ENCODE measurements at places on chromosomes 12 and 14.
A peak's percentile ranks its signal among the peaks of the same experiment; 100 is the strongest.

DNA sequence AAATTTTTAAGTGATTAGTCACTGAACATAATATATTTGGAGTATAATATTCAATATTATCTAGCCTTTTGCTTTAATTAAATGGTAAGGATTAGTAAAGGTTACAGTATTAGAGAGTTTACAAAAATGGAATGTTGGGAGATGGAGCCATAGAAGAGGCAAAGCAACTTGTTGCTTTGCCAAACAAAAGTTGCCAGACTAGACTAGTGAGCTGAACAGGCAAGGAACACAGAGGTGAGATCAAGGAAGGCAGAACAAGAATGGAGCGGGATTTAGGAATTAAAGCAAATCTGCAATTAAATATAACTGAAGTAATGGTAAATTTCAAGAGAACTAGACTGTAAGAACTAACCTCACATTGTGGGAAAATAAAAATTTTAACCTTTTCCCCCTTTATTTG lies 5.1 kb downstream of the ARF6 start:
- no peak for DNase-seq

- no peak for DNase-seq
Measured at GRCh38 chr14:83883732-83884131, 1646.2 kb upstream of the FLRT2 start.

DNA sequence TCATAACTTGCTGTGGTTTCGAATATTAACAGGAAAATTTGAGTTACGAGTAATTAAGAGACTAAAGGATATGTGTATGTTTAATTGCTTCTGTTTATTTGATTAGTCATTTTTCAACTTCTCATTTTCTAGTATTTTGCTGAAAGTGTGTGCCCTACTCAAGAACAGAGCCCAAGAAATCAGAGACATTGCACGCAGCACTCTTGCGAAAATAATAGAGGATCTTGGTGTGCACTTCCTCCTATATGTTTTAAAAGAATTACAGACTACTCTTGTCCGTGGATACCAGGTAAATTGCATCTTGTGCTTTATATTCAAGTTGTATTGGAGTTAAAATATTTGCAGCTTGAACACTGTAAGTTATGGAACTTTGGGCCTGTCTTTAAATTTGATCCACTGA lies 50.8 kb downstream of the ARL1 start:
- no peak for DNase-seq

DNA sequence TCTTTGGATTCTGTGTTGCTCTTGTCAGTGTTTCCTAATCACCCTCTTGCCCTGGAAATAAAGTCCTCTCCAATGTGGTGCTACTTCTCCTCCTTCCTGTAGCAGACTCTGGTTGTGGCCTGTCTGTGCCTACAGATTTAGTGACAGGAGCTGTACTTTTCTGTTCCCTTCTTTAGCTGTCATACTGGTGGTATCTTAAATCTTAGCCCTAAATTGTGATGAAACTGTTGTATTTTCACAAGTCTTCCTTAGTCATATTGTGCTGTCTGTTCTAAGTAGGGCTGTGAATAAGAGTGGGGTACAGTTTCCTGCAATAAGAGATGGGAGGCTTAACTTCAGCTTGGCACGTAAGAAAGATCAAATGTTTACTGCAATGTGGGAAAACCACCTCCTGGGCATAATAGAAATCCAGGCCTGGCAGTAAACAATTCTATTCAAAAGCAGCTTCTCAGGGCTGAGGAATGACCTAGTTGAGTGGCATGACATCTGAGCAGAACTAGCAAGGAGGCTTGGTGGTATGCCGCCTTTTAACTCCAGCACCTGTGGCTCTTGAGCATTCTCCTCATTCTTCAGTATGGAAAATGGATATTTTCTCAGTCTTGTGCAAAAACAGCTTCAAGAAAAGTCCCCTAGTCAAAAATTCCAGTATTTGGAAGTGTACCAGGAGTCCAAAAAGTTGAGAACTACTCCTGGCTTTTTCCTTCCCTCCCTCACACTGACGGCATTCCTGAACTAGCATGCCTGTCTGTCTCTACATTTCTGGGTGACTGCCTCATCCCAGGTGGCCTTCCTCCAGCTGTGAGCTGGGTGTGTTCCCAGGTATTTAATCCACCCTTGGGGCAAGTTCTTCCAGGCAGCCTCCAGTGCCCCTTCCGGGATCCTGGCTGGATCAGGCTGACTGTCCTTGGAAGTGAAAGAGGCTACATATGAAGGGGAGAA lies 19.5 kb downstream of the ANO6 start:
- peak; percentile 29 for DNase-seq

DNA sequence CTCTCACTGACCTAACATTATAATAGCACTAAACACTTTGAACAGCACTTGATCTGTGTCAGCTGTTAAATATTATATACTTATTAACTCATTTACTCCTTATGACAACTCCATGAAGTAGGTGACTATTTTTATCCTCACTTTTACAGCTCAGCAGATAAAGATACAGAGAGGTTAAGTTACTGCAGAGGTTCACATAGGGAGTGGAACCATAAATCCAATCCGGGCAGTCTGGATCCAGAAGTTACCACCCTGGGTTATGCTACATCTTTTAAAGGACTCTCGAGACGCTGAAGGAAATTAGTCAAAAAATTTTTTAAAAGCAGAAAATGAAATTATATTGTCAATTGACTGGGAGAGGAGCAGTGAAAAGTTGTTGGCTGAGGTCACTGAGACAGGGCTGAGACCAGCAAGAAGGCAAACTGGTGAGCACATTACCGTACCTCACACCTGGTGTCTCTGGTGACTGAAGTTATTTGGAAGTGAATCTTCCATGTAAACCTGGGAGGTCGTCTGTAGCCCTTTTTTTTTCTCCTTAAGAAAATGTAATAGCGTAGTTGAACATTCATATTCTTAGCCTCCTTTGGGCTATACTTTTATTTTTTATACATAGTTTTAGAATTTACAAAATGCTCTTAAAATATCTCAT lies 1.2 kb upstream of the RIMKLB start:
- no peak for DNase-seq

GRCh38 chr12:29617407-29617803 lies 119.9 kb upstream of the OVCH1 start:
- DNase-seq, result no peak

- DNase-seq, result no peak
Measured at GRCh38 chr12:27198036-27198435, 46.0 kb upstream of the STK38L start.

GRCh38 chr14:99479906-99480869 lies at the start of gene SETD3:
TSS of gene SETD3 (minus strand) at chr14:99480859. CDS start at chr14:99465805, 15,054 bp downstream.
- peak; percentile 61 for DNase-seq

DNA sequence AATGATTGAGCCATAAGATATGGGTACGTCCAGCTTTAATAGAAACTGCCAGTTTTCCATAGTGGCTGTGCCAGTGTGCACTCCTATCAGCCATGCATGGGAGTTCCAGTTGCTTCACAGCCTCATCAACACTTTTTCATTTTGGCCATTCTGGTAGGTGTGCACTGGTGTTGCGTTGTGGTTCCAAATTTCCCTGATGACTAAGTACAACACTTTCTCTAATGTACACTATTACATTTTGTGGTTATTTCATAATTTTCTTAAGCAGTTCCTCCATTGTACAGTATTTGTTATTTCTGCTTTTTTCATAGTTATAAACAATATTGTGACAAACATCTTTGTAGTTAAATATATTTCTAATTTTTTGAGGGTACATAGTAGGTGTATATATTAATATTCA lies 21.5 kb upstream of the OAS1 start:
- DNase-seq, result no peak

GRCh38 chr12:122137229-122137628 lies 36.8 kb downstream of the IL31 start:
- no peak for DNase-seq

GRCh38 chr12:53179687-53180219 lies 769 bp upstream of the ZNF740 start:
- no peak for DNase-seq

DNA sequence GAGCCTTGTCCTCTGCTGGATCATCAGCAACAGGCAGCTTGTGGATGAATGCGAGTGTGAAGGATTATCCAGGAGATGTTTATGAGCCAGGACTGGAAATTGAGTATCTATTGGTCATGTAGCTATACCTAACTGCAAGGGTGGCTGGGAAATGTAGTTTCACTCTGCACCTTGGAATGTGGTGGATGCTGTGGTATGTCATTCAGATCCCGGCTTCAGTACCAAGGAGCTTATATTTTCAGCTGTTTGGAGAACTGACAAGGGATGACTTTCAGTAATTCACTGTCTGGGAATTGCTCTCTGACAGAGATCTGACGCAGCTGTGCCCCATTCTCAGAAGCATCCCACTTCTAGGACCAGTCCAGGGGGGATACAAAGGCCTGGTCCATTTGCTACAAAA lies 792.3 kb upstream of the NOVA1 start:
- DNase-seq, result no peak

DNA sequence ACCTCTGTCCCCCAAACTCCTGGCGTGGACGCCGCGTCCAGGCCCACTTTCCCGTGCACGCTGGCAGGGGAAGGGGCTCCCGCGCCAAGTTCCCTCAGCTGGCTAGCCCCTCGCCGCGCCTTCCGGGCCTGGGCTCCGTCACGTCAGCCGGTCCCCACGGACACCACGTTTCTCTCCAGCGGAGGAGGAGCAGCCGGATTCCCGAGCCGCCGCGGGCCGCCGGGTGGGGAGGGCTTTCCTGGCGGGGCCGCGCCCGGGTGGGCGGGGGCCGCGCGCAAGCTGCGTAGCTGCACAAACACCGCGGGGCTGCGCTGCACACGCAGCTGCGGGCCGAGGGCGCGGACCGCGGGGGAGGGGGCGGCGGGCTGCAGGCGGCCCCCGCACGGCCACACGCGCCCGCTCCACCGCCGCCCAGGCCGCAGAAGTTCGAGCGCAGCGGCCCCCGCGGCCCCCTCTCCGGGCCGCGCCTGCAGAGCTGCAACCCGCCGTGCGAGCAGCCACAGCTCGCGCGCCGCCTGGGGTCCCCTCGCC lies 45.1 kb upstream of the PNMA1 start:
- peak; percentile 85 for DNase-seq

DNA sequence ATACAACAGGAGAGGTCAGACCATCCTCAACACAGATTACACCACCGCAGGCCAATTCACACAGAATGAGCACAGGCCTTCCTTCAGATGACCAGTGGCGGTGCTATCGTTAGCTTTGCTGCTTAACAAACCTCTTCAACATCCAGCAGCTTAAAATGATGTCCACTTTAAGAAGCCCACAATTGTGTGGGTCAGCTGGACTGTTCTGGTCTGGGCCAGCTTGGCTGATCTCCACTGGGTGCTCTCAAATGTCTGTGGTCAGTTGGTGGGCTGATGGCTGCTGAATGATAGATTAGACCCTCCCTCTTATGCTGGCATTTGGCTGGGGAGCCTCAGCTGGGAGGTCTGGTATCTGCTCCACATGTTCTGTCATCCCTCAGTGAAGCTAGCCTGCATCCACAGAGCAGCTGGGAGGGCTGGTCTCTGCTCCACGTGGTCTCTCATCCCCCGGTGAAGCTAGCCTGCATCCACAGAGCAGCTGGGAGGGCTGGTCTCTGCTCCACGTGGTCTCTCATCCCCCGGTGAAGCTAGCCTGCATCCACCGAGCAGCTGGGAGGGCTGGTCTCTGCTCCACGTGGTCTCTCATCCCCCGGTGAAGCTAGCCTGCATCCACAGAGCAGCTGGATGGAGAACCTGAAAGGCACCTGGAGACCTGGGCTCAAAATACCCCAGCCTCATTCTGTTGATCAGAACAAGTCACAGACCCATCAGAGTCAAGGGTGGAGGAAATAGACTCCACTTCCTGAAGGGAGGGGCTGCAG lies 203.6 kb upstream of the DIO3 start:
- no peak for DNase-seq

All from kidney (tissue), 22 donors.